ENCODE measurements at places on chromosomes 3 and 15. TPM values are rescaled to one million over a fixed set of nuclear protein-coding genes. Genes with fewer than 3 reads are reported as not detected.

CCR3 gene
- total RNA-seq, result not detected

CMTM6 gene
- 75.4 TPM for total RNA-seq

HYAL1 gene
- 2.5 TPM for total RNA-seq

AGBL1 gene
- not detected for total RNA-seq

SV2B gene
- total RNA-seq, result under 0.01 TPM

HRH1 gene
- 21.6 TPM for total RNA-seq

SLC12A6 gene
- total RNA-seq, result 46.1 TPM

PLA2G4B gene
- 1.2 TPM for total RNA-seq

TTLL13 gene
- total RNA-seq, result not detected

KLHL40 gene
- not detected for total RNA-seq

BLM gene
- total RNA-seq, result 1.2 TPM

SCAMP2 gene
- 28.7 TPM for total RNA-seq

MINAR1 gene
- total RNA-seq, result 1.6 TPM

MCTP2 gene
- total RNA-seq, result 8.9 TPM

TIMP4 gene
- total RNA-seq, result 3.2 TPM

GNAT1 gene
- total RNA-seq, result not detected

CYP1A2 gene
- total RNA-seq, result not detected

UROC1 gene
- not detected for total RNA-seq

FSTL1 gene
- 1,906 TPM for total RNA-seq

SPINT1 gene
- total RNA-seq, result 0.36 TPM

SH2D7 gene
- not detected for total RNA-seq

MAP6D1 gene
- total RNA-seq, result 2.3 TPM

ZBTB20 gene
- total RNA-seq, result 23.3 TPM

CFAP91 gene
- total RNA-seq, result 0.72 TPM

KBTBD12 gene
- 0.03 TPM for total RNA-seq

XCR1 gene
- total RNA-seq, result not detected

MESP1 gene
- total RNA-seq, result 0.26 TPM

LHFPL4 gene
- not detected for total RNA-seq
